ENCODE measurements at places on chromosomes 11 and 22.

DNA sequence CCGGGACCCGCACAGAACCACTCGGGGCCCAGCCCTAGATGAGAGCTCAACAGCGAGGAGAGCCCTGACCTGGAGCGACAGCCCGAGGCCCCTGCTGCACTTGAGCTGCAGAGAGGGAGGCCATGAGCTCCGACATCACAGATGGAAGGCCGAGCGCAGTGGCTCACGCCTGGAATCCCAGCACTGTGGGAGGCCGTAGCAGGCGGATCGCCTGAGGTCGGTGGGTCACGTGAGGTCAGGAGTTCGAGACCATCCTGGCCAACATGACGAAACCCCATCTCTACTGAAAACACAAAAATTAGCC lies 13.8 kb upstream of the BRSK2 start:
- DNase-seq, result no peak

GRCh38 chr22:39353346-39353745 lies 3.6 kb downstream of the SYNGR1 start:
- no peak for DNase-seq

- DNase-seq, result no peak
Measured at GRCh38 chr22:48632646-48633246, 1194.9 kb downstream of the BRD1 start.

DNA sequence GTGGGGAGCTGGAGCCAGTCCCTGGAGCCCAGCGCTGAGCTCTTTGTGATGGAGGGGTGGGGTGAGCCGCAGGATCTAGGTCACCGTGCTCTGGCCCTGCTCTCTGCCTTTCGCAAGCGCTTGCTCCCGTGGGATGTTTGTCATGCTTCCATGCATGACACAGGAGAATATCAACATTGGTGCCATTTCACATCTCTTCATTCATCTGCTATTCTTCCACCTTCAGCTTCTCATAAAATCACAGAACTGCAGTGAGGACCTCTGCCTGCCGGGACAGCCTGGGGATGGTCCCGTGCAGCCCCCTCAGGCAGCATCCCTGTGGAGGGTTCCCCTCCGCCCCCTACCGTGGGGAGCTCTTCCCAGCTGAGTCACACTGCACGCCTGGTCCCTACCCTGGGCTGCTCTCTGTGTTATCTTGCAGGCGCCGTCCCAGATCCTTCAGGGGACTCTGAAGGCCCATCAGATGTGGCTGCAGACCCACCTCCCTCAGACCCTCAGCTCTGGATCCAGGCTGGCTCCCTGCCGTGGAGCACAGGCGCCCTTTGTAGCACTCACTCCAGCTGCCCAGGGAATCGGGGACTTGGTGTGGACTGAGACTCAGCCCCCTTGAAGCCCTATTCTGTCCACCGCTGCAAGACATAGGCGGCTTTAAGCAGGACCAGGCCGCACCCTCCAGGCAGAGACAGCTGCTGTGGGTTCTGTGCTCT lies 5.1 kb upstream of the SEPTIN5 start:
- no peak for DNase-seq

- DNase-seq, result no peak
Measured at GRCh38 chr11:75781296-75781695, 12.7 kb downstream of the DGAT2 start.

DNA sequence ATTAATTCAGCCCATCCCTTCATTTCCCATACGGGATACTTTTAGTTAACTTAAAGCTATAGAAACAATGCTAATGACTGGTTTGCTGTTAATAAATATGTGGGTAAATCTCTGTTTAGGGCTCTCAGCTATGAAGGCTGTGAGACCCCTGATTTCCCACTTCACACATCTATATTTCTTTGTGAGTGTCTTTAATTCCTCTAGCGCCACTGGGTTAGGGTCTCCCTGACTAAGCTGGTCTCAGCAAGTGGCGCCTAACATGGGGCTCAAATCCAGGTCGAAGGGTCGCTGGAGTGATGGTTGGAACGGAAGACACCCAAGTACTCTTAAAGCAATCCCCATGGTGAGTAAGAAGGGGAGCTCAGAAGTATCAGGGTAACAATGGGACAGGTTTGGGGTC lies 14.4 kb upstream of the OOSP1 start:
- no peak for DNase-seq

DNA sequence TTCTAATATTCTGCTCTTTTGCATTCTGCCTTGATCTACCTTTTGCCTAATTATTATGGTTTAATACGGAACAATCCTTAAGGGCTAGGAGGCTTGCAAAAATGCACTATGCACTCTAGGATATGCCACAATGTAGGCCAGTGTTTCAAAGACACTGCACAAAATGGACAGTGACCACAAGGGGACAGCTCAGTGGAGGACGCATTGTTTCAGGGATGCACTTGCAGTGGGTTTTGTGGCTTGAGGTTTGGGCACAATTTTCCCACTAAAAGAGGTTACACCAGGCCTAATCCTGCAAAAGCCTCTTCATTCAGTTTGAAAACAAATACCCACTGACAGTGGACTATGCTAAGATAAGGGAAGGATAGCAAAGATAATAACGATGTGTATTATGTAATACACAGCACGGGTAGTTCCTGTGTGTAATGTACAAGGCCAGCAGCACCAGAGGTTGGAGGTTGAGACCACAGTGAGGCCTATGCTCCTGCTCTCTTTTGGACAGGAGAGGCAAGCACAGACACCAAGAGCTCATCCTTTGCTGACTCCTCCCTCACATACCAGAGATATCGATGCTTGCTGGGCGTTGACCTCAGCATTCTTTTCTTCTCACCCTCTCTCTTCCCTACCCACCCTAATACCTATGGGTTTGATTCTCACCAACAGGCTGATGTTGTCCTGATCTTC lies 12.7 kb downstream of the MAP6 start:
- DNase-seq, result no peak

DNA sequence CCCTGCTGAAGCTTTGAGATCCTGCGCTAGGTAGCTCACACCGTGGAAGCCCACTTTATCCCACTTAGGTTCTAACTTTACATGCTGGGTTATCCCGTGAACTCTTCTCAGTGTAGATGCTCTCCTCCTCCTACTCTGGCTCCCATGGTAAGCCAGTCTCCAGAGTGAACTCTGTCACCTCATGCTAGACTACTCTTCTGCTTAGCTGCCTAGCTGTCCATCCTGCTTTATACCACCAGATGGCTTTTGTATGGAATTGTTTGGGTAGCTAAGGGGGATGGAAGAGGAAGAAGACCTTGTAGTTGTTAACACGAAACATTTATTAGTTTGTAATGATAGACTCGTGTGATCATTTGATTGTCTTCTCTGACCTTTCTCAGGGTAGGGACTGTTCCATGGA lies 46.8 kb downstream of the EMSY start:
- DNase-seq, result no peak

- no peak for DNase-seq
Measured at GRCh38 chr11:10561043-10561818, 7.2 kb downstream of the LYVE1 start.

GRCh38 chr22:30079952-30080533 lies at the start of gene HORMAD2:
HORMAD2 (plus strand) TSS chr22:30080464; CDS start chr22:30093953, 13,489 bp downstream.
- no peak for DNase-seq

GRCh38 chr11:43962383-43963278 lies 20.2 kb downstream of the C11orf96 start:
- no peak for DNase-seq

DNA sequence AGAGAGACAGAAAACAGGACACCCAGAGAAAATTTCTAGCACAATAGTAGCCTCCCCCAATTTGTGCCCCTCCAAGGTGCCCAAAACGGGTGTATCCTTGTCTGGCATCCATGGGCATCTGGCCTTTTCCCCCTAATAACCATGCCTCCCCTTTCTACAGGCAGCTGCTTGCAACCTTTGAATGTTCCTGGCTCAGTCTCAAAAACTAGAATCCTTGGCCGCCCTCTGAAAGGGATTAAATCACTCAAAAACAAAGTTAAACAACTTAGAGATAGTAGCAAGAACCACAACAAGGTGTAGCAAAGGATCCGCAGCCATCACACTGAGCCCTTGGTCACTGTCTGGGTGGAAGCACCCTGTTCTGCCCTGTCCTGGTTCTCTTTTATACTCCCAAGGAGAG lies 105.6 kb downstream of the MN1 start:
- no peak for DNase-seq

- DNase-seq, result no peak
Measured at GRCh38 chr11:18295316-18295715, 26.6 kb downstream of the HPS5 start.

DNA sequence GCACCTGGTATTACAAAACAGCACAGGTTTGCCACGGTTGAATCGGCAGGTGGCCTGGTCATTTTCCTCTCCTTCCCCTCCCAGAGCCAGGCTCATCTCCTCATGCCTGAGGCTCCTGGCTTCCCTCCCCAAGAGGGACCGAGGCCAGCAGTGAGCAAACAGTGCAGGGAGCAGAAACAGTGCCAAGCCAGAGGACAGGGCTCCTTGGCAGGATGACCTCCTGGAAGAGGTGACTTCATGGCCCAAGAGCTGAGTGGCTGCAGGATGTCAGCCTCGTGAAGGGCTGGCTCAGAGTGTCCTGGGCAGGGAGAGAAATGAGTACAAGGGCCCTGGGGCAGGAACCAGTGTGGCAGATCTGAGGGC lies 22.8 kb upstream of the PPFIA1 start:
- no peak for DNase-seq

DNA sequence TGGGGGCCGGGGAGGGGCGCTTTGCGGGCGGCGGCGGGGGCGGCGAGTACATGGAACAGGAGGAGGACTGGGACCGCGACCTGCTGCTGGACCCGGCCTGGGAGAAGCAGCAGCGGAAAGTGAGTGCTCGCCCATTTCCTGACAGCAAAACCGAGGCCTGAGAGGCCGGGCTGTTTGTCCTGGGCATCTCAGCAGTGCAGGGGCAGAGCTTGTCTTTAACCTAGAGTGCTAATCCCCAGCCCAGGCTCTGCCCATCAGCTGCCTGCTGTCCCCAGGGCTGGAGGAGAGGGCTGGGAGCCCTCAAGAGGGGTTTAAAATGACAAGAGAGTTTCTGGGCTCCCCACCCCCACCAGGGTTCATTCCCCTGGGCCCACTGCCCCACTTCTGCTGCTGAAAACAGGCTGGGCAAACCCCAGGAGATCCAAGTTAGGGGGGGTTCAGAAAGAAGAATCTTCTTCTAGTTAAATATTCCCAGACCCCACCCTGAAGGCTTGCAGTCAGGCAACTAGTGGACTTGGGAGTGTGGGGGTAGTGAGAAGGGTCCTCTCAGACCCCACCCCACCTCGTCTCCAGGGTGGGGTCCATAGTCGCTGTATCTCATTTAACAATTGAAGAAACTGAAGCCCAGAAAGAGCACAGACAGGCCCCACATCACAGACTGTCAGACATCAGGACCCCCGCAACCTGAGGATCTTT lies 411 bp downstream of the ACTN3 start:
- DNase-seq, result no peak

GRCh38 chr22:46824980-46825544 lies 62.6 kb downstream of the TBC1D22A start:
- no peak for DNase-seq

DNA sequence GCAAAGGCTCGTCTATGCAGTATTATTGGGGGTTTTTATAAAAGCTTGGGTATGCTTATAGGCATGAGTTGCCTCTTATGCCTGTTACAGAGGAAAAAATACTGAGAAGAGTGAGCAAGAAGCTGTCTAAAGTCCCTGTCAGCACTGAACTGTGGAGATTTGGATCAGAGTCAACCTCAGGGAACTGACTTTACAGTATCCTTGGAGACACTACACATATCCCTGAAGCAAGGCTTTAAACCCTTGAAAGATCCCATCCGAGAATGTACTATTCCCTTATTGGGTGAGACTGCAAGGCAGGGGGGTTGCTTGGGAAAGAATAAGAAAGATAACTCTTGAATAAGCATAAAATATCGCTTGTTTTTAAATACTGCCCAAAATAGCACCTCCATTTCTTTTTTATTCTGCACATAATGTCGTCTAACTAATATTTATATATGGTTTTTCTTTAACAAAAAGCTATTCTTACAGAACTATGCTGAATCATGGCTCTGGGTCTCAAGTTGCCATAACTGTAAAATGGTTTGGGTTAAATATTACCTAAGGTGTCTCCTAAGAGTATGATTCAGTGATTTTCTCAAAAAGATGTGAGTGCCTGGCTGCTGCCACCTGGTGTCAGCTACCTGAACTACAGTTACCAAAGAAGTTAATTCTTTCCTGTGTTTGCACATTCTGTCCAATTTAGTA lies 1062.8 kb downstream of the DLG2 start:
- DNase-seq, result no peak

GRCh38 chr11:46381819-46382645 lies 563 bp downstream of the MDK start:
- no peak for DNase-seq

- DNase-seq, result no peak
Measured at GRCh38 chr11:120120805-120121335, 17.0 kb downstream of the TRIM29 start.

- DNase-seq, result no peak
Measured at GRCh38 chr11:67983951-67984350, 19.9 kb downstream of the UNC93B1 start.

- no peak for DNase-seq
Measured at GRCh38 chr11:131674051-131674755, 303.8 kb downstream of the NTM start.

DNA sequence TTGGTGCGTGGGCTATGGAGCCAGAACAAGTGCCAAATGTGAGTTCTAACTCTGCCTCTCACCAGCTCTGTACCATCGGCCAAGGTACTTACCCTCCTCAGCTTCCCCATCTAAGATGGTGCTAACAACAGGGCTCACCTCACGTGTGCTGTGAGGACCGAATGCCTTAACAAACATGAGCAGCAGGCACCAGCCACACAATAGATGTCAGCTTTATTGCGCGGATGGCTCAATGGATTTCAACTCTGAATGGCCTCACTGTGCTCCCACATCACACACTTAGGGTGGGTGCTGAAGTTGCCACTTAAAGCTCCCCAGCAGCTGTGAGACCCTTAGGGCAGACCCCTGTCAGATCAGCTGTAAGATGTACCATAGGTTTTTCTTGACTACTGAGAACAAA lies 24.1 kb downstream of the RELT start:
- no peak for DNase-seq

GRCh38 chr11:69848201-69848600 lies 29.0 kb upstream of the FGF3 start:
- DNase-seq, result no peak

DNA sequence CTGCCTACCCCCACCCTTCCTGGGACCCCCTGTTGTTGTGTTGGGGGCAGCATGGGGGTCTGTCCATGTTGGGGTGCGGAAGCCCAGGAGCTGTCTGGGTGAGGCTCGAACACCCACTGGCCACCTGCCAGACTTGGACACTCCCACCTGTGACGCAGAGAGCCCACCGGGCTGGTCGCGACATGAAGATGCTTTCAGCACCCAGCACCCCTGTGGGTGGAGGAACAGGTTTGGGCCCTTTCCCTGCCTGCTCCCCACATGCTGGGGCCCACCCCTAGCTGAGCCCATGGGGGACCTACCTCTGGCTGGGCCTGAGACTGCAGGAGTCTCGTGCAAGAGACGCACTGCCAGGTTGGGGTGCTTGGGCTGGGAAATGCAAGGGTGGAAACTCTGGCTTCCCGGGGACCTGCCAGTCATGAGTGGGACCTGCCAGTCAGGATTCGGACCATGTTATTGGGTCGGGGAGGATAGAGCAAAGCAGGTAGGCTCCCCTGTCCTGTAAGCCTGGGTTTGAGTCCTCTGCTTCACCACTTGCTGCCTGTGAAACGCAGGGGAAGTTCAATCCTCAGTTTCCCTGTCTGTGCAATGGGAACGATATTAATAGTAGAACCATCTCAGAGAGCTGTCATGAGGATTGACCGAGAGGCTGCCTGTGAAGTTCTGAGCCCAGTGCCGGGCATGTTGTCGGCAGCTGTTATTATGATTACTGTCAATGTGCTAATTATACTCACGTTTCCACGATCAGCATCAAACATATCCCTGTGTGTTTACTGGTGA lies 24.1 kb downstream of the KIAA1671 start:
- DNase-seq, result no peak

GRCh38 chr22:44394246-44395117 lies 81.7 kb upstream of the SHISAL1 start:
- DNase-seq, result no peak

GRCh38 chr11:79363256-79363655 lies 77.6 kb downstream of the TENM4 start:
- DNase-seq, result no peak

All from NCI-H1436 treated with DMSO at 0.1 percent for 48 hours (cell line).